ENCODE measurements at places on chromosomes 3 and 15.
A peak's percentile ranks its signal among the peaks of the same experiment; 100 is the strongest.

DNA sequence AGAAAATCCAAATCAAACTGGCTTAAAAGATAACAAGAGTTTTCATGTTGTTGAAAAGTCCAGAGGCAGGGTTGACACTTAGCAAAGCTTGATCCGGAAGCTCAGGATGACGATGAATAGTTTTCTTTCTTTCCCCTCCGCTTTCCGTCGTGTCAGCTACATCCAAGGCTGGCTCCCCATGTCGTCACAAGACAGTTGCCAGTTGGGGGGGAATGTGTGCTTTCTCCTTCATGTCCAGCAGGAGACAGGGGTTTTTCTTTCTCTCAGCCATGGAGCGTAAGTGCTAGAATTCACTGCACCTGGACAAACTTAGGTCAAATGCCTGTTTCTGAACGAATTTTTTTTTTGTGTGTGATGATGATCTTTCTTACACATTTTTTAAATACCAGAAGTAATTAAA lies 273.8 kb upstream of the RGMA start:
- DNase-seq, result no peak

DNA sequence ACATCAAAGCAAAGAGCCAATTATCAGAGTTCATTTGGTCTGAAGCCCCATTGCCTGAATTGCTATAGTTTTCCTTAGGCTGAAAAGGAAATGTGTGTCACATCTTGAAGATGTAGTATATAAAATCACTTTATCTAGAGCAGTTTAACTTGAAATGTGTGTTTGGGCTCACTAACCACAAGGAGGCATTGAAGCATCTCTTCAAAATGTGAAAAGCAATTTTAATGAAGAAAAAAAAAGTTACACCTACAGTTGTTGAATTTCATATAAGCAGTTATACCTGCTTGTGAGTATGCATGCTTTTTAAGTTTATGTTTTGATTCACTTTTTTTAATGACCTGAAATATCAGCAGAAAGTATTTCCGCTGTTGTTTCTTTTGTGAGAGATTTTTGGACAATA lies 129.3 kb downstream of the IQCH start:
- peak; percentile 40 for DNase-seq

- no peak for DNase-seq
Measured at GRCh38 chr3:16885593-16886302, 993 bp downstream of the PLCL2 start.

GRCh38 chr15:42046597-42046996 lies 25.8 kb upstream of the PLA2G4E start:
- no peak for DNase-seq

- no peak for DNase-seq
Measured at GRCh38 chr3:115281697-115282675, 134.9 kb upstream of the ZBTB20 start.

DNA sequence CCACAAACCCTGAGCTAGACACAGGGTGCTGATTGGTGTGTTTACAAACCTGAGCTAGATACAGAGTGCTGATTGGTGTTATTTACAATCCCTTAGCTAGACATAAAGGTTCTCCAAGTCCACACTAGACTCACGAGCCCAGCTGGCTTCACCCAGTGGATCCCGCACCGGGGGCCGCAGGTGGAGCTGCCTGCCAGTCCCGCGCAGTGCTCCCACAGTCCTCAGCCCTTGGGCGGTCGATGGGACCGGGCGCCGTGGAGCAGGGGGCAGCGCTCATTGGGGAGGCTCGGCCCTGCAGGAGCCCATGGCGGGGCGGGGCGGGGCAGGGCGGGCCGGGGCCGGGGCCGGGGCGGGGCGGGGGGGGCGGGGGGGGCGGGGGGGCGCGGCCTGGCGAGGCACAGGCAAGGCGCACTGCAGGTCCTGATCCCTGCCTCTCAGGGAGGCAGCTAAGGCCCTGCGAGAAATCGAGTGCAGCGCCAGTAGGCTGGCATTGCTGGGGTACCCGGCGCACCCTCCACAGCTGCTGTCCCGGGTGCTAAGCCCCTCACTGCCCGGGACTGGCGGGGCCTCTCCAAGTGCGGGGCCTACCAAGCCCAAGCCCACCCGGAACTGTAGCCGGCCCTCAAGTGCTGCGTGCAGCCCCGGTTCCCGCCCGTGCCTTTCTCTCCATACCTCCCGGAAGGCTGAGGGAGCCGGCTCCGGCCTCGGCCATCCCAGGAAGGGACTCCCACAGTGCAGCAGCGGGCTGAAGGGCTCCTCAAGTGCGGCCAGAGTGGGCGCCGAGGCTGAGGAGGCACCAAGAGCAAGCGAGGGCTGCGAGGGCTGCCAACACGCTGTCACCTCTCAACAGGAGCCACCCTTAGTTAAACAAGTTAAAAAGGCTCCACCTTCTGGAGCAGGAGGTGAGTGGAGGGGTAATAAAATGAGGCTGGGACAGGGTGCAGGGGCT lies 9.8 kb upstream of the TMEM40 start:
- DNase-seq, result no peak

DNA sequence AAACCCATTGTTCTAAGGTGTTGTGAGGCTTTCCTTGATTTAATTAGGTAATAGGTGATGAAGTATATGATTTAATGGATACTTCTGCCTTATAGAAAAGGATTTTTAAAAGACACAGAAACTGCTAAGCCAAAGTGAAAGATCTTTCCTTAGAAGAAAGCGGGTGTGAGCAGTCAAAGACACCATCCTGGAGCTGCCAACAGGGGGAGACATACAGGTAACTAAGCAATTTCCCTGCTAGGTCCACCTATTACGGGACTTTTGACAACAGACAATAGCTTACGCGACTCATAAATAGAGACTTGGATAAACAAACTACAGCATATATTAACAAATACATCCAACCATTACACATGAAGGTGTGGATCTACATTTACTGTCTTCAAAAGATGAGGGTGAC lies 669.5 kb downstream of the SQOR start:
- DNase-seq, result peak; percentile 41

DNA sequence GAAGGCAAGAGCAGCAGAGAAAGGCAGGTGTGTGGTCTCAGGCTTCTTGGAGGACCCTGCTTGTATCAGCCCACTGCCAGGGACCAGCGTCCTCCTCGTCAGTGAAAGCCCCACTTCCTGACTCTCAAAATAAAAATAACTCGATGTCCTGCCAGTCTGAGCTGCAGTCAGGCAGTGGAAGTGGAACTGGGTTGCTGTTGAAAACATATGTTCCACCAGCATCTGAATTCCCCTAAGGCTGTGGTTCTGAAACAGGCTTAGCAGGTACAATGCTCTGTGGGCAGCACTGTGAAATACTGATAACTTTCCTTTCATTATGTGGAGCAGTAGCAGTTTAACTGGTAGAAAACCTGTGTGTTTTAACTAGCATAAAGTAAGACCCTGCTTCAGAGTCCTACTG lies 121.6 kb upstream of the EIF1B start:
- DNase-seq, result no peak

- DNase-seq, result no peak
Measured at GRCh38 chr15:93164409-93164808, 75.4 kb upstream of the RGMA start.

DNA sequence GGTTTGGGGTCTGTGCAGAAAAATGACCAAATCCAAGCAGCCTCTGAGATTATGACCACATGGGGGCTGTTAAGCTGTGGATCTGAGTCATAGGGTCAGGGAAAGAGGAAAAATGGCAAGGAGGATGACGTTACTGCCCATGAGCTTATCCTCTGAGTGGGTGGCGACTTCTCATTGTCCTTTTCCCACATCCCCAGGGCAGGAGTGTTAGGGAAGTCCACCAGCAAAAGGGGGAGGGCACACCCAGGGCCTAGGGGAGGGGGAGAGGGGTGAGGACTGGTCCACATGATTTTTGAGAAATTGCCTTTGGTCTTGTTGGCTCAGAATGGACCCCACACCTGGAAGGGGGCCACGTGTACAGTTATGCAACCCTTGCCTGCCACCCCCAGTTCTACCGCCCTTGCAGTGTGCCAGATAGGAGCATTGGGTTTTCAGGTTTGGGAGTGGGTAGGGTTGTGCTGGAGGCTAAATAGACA lies 2.6 kb downstream of the CD276 start:
- no peak for DNase-seq

DNA sequence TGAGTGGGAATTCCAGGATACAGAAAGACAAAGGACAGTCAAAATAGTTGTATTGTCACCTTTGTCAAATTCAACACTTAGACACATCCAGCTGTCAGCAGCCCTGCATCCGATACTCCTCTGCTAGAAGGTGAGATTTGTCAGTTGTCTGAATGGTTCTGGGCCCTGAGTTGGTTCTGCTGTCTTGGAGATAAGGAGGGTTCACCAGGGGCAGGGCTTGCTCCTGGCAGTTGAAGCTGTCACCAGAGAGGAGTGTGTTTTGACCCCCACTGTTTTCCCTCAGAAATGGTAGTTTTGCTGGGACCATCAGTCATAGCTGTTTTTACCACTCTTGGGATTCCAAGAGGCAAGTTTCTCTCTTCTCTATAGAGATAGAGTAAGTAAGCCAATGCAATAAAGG lies 3.2 kb upstream of the KY start:
- no peak for DNase-seq

- no peak for DNase-seq
Measured at GRCh38 chr3:21889166-21889565, 138.2 kb upstream of the ZNF385D start.

- DNase-seq, result peak; percentile 50
Measured at GRCh38 chr15:76976572-76977270, 18.2 kb upstream of the PSTPIP1 start.

DNA sequence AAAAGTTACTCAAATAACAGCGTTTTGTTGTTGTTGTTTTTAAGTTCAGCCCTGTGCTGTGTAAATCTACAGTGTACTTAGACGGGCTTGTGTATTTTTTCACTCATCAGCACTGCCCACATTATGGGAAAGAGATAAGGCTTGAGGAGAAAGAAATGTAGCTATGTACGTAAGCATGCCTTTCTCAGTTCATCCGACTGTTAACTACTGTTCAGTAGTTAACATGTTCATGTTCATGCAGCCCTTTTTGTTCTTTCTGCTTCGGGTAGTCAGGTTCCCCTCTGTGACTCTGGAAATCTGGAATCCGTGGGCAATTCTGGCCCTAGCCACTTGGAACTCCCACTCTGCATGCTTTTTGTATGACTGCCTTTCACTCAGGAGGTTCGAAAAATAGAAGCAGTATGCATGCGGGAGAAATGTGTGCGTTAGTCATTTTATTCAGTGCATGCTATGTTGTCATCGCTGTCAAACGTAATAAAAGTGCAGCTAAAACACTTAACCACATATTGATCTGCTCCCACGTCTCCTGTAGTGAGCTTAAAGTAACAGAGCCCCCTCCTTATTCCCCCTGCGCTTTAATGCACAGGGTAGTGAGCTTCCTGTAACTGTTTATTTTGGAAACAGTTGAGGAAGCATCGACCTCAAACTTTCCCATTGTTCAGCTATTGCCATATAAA lies 283.1 kb upstream of the NR2F2 start:
- no peak for DNase-seq

DNA sequence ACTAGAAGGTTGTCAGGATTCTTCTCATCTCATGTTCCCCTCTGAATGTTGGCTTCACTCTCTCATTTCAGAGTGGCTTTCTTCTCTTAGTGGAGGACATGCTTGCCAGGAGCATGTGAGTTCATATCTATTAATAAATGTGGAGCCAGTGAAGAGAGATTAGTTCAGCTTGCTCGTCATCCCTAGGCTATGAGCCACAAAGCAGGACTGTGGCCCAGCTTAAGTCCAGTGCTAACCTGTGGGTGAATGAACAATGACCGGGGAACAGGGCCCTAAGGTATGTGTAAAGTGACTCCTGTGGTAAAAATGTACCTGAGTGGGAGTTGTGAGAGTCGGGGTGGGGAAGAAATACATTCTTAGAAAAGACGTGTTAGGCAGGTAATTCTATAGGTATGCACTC lies 96.9 kb upstream of the TBL1XR1 start:
- no peak for DNase-seq

DNA sequence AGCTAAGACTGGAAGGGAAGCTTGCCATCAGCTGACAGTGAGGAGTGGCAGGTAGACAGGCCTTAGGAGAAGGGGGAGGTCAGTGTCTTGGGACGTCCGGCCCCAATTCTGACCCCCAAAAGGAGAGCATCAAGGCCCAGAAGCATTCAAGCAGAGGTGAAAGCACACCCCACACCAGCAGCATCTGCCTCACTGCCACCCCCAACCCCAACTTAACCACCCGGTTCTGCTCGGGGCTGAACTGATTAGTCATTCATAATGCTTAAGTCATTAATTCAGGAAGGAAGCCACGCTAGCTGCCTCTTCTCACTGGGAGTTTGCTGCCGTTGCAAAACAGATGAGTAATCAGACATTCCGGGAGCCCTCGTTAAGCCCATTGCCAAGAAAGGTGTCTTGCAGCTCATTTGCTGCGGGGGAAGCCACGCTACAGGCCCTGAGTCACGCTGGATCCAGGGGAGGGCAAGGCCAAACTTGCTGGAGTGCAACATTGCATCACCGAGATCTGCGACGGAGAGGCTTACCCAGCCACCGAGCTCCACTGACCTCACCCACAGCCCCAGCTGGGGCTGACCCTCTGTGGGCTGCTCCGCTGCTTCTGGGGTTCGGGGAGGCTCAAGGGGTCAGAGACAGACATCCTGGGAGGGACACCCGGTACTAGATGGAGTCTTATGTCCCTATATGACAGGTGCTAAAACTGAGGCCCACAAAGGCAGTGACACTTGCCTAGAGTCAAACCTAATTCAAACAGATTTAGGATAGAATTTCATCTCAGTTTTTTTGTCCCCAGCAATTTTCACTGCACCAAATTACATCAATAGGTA lies 46.4 kb upstream of the HES1 start:
- peak; percentile 90 for DNase-seq

- no peak for DNase-seq
Measured at GRCh38 chr15:68025835-68026424, 28.2 kb upstream of the PIAS1 start.

DNA sequence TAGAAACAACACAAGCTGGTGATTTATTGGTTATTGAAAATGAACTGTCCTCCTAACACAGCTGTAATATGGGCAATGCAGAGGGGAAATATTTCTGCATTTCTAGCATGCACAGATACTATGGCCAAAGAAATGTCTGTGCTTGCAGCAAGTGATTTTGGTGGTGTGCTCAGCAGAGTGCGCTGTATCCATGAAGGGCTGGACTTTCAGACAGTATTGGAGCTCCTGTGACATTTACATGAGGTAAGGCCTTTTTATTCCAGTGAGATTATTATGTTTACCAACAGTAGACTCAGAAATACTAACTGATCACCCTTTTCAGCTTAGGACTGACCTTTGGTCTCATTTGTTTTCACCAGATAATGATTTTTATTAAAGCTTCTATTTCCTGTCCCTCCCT lies 1302.6 kb upstream of the EPHA6 start:
- DNase-seq, result no peak

- DNase-seq, result no peak
Measured at GRCh38 chr3:10423171-10423882, 82.1 kb downstream of the ATP2B2 start.

GRCh38 chr15:31359702-31360111 lies 33.1 kb downstream of the KLF13 start:
- peak; percentile 62 for DNase-seq

- DNase-seq, result no peak
Measured at GRCh38 chr15:22963641-22964040, 16.5 kb downstream of the CYFIP1 start.

DNA sequence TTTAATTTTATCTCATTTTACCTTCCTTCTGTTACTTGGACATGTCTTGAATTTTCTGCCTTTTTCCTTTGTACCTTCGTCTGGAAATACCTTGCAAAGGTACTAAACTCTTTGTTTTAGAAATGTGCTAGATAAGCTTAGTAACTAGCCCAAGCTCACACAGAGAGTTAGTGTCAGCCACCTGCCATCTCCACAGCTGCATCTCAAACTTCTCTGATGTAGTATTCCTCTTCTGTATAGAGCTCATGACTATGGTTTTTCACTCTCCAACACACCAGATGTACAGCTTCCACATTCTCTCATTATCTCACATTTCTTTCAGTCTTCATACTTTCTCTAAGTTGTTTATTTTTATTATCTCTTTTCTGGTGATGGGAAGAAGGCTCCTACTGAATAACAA lies 516.6 kb upstream of the ROBO2 start:
- DNase-seq, result no peak

GRCh38 chr15:74541494-74542165 lies 610 bp downstream of the ARID3B start:
- peak; percentile 93 for DNase-seq
